ENCODE measurements at places on chromosomes 12 and 14. TPM values are rescaled to one million over a fixed set of nuclear protein-coding genes. Genes with fewer than 3 reads are reported as not detected.

MANSC4 gene
- not detected for total RNA-seq

TMEM52B gene
- not detected for total RNA-seq

PIP4P1 gene
- 19.1 TPM for total RNA-seq

KLC1 gene
- total RNA-seq = 300 TPM

CERS5 gene
- 53.9 TPM for total RNA-seq

CARMIL3 gene
- total RNA-seq = not detected

HPD gene
- total RNA-seq = not detected

DIO2 gene
- 0.19 TPM for total RNA-seq

TRAFD1 gene
- 19.6 TPM for total RNA-seq

KRT72 gene
- total RNA-seq = not detected

PZP gene
- 1.1 TPM for total RNA-seq

TIMELESS gene
- 11.3 TPM for total RNA-seq

NUBPL gene
- total RNA-seq = 4.8 TPM

STYK1 gene
- 6.0 TPM for total RNA-seq

MYO1H gene
- not detected for total RNA-seq

C12orf54 gene
- total RNA-seq = not detected

USP44 gene
- total RNA-seq = 0.81 TPM
